ENCODE measurements at places on chromosomes 2 and 18.

DNA sequence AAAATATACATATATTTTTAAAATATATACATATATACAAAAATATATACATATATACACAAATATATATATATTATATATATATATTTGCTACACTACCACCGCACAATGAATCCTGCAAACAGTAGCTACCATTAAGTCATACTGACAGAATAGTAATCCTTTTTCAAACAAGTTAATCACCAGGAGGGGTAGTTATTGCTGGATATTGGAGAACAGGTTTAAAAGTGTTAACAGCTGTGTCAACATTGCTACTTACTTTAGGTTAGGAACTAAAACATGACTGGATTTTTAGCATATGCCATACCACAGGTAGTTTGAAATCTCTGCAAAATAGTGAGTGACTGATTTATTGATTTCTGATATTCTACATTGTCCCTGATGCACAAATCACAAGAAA, 529.1 kb upstream of the CDH7 start:
- no peak for DNase-seq

DNA sequence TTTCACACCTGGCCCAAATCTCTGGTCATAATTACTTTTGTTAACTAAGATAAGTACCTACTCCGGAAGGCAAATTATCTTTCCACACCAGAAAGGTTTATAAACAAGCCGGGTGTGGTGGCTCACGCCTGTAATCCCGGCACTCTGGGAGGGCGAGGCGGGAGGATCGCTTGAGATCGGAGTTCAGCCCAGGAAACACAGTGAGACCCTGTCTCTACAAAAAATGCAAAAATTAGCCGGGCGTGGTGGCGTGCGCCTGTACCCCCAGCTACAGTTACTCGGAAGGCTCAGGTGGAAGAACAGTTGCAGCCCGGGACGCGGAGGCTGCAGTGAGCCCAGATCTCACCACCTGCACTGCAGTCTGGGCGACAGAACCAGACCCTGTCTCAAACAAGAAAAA, 2.1 kb downstream of the PUM2 start:
- DNase-seq: no peak

DNA sequence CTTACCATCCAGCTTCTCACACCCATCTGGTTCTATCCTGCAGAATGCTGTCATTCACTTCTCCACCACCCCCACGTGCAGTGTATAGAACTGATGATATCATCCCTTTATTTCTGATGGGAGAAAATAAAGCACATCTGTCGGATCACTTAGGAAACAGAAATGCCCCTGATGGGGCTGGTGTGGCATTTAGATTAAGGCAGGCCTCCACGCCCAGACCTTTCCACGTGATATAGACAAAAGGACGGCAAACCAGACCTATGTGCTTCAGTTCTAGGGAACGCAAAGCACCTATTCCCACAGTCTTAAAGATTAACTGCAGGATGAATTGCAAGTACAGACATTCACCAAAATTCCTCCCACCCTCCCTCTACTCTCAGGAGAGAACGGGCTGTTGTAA, 27.6 kb upstream of the CABLES1 start:
- DNase-seq: no peak

DNA sequence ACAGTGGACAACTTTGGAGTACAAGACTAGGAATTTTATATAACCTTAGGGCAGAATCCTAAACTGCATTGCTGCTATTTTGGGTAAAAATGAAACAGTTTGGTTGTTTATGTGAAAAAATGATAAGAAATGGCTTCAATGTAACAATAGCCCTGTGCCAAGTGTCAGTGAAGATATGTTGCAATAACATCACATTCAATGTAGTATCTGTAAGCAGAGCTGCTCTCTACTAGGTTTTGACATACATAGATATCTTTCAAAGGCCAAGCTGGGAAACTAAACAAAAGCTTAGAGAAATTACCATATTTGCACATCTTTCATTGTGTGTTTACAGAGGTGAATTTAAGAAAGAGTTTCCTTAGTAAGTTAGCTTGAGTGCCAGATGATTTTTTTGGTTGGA, 135.0 kb upstream of the DOK6 start:
- DNase-seq: no peak

GRCh38 chr2:133442393-133442792, 125.9 kb downstream of the NCKAP5 start:
- no peak for DNase-seq

- DNase-seq: no peak
Observed at GRCh38 chr2:138504546-138505235, 3.1 kb downstream of the SPOPL start.

- DNase-seq: no peak
Observed at GRCh38 chr2:164847981-164848741, 6.5 kb upstream of the COBLL1 start.

GRCh38 chr18:54946149-54946581, 13.1 kb downstream of the CCDC68 start:
- no peak for DNase-seq

DNA sequence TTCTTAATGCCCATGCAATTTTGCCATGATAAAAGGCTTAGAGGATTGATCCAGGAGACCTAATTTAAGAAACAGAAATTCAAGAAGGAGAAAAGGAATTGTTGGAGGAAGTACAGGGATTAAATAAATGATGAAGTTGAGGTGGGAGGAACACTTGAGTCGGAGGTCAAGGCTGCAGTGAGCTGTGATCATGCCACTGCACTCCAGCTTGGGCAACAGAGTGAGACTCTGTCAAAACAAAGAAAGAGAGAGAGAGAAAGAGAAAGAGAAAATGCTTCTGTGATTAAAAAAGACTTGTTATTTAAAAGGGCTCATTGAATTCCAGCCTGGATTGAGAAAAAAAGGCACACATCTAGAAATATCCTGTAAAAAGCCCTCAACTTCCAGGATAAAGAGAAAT, 123.2 kb downstream of the B3GNT2 start:
- no peak for DNase-seq

DNA sequence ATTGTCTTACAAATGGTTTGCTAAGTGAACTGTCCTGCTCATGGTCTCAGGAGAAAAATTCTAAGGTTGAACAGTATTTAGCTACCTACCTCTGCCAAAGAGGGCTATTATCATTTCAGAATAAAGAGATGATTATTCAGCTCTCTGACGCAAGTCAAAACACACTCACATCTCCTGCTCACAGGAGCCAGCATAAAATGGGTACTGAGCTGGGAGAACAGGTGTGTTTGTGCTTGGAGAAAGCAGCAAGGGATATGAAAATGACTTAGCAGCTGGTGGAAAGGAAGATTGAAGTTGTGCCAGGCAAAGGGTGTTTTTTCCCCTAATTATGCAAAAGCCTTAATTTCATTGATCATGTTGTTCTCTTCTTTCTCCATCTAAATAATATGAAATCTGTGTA, 47.3 kb upstream of the TANK start:
- no peak for DNase-seq

DNA sequence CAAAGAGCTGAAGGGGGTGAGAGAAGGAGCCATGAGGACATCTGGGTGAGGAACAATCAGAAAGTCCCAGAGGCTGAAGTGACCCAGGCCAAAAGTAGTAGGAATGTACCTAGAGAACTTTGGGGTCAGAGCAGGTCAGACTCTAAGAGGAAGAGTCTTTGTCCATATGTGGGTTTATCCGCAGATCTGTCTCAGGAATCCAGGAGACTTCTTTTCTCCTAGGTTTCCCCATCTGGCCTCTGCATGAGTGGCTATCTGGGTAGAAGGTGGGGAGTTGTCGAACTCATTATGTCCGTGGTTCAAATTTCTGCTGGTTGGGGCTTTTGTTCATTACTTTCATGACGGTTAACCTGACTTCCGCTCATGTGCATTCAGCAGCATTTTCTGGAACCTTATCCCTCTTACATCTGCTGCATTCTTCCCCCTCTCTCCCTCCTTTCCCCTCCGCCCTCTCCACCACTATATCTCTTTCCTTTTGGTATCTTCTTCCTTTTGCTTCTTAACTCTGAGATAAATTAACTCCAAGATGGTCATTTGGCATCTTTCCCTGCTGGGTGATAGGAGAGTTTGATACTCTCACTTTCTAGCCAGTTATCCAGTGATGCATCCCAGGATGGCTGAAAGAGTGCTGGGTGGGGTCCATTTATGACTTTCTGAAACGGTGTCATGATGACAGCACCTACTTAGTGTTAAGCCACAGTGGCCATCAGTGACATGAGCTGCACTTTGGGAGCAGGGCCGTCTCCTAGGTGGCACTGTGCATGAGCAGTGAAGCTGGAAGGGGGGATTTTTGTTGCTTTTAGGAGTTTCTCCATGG, 2.1 kb downstream of the LIPG start:
- DNase-seq: no peak

GRCh38 chr2:64352292-64352691, 101.7 kb upstream of the LGALSL start:
- DNase-seq: no peak

DNA sequence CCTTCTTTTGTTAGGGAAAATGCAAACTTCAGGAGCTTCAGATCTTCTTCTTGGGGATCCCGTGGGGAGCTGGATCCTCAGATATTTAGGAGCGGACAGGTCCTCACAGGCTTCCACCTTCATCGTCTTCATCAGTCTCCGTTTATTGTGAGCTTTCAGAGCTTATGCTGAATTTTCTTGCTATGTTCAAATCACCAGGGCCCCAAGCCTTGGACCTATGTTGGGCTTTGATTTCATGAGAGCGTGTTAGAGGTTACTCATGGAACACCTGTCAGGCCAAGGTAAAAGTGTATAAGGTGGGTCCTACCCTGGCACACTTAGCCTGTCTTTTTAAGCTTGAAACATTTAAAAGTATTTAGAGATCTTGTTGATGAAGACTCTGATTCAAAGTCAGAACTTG, 212.9 kb downstream of the FAM210A start:
- DNase-seq: no peak

DNA sequence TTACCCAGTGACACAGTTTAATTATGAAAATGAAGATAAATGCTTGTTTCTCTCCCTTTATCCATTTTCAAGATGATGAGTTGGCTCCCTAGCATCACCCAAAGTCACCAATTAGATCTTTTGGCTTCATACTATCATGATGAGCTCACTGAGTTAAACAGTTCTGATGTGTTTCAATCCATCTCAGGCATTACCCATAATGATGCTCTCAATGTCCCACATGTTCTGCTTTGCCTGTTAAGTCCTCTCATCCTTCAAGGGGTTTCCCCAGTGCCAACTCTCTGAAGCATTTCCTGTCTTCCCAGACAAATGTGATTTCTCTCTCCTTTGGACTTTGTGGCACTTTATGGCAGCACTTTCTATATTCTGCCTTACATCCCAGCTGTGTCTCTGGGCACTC, 92.6 kb downstream of the EPB41L3 start:
- no peak for DNase-seq

GRCh38 chr2:236016496-236016895, 151.7 kb downstream of the GBX2 start:
- DNase-seq: no peak

DNA sequence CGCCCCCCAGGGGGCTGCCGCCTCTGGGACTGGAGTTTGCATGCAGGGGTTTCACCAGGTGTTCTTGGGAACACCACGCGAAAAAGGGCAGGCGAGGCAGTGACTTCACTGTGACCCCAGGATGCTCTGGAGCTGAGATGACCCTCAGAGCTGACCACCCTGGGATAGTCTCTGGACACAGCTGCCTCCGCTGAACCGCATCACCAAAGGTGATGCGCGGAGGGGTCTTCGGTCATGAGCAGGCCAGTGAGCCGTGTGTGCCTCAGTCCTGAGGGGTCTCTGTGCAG, 17.5 kb downstream of the GPR35 start:
- DNase-seq: no peak

DNA sequence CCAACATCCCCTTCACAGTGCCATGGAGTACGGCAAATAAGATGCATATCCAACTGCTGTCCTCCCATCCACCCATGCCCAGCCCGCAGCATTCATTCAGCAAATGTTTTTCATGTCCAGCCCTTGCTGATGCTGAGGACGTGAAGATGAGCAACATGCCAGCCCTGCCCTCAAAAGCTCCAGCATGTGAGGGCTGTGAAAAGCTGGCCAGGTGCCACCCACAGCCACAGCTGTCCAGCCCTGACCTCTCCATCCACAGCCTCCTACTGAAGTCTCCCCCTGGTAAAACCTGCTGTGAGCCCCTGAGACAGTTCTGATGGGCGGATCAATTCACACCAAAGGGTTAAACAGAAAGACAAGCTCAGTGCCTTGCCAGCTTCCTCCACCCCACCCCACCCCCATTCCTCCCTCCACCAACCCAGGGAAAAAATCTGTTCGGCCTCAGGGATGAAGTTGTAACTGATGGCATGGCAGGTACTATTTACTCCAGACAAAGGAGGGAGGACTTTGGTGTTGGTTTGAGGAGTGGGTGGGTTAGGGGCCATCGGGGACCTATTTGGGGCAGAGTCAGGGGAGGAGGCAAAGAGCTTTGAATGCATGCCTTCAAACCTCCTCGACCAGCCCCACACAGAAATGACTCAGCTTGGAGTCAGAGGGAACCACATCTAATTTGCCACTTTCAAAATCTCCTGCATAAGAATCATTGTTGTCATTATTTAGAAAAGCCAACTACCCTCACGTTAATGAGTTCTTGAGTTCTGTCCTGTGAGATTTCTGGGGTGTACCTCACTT, 4.3 kb downstream of the ZBTB7C start:
- no peak for DNase-seq

GRCh38 chr2:42878581-42878980, 86.2 kb upstream of the HAAO start:
- no peak for DNase-seq

DNA sequence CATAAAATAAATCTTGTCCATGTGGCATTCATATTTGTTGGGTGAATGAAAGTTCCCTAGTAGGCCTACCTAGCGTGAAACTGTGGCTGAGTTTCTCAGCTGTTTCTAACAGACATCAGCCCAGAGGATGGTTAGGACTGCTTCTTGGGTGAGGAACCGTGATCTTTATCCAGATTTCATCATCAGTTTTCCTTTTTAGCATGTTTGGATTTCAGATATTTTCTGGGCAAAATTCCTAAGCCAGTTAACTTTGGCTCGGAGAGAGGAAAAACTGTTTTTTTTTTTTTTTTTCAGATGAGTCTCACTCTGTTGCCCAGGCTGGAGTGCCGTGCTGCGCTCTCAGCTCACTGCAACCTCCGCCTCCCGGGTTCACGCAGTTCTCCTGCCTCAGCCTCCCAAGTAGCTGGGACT, 53.5 kb downstream of the DGKD start:
- no peak for DNase-seq

DNA sequence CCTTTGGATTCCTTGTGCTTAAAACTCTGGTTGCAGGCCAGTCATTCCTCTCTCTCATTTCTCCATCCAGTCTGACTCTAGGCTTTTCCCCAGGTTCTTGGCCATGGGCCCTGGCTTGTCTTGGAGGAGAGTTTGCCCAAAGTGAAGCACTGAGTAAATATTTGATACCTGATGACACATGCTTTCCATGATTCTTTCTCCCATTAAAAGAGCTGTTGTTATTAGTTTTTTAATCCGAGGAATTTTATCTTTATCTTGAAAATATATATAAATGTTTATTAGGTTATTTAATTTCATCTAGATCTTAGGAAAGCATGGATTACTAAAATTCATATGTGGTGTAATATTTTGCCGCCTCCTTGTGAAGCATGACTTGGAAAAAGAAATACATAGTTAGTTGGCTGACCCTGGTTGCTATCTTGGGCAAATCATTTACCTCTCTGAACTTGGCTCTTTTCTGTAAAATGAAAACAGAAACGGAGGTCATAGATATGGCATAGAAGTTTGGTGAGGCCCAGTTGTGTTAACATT, 650.1 kb downstream of the SLC4A3 start:
- no peak for DNase-seq

GRCh38 chr2:102790091-102790455, 28.2 kb downstream of the TMEM182 start:
- DNase-seq: no peak

Measured in stimulated activated naive CD4-positive, alpha-beta T cell (primary cell).